ENCODE measurements at places on chromosomes 7 and 10.

- DNase-seq: no peak
Observed at GRCh38 chr10:109899356-109900331, 23.7 kb downstream of the XPNPEP1 start.

DNA sequence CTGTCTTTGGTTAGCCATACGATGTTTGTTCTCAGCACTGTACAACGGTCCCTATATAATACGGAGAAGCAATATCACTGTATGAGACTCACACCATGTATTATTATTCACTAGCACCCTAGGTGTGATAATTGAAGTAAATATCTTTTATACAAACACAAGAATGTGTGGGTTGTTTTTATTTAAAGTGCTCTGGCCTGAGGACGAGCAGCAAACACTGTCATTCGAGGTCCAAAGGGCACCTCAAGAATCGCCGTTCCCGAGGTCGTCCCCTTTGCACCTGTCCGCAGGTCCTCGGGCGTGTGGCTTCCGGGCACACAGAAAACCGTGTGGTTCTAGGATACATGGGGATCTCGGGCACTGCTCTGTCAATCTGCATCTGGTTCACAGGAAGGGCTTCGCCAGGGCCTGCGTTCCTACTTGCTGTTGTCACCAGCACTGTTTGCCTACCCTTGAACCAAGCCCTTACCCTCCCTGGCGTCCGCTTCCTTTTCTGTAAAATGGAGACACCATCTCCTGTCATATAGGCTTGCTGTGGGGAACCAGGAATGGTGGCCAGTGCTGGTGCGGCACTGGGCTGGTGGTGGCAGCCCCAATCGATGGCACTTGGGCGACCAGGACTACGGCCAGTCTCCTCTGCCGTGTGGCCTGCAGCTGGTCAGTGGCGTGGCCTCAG is 28.5 kb upstream of the SH2B2 start:
- no peak for DNase-seq

DNA sequence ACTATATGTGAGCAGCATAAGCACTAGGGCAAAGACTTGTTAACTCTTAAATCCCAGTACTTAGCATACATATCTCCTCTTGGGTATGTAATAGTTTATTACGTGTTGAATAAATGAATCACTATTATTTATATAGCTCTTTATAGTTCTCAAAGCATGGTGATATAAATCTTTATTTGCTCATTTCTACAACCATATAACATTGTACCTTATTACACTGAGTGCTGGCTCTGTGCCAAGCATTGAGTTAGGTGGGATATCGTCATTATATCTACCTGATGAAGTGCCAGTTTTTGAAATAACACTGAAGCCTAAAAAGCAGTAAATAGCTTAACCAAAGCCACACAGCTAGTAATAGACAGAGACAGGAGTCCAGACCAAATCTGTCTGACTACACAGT is 27.9 kb downstream of the AHR start:
- no peak for DNase-seq

GRCh38 chr10:78717200-78717599 is 351.6 kb upstream of the ZMIZ1 start:
- DNase-seq: no peak

GRCh38 chr7:134254311-134254710 is 62.4 kb downstream of the SLC35B4 start:
- no peak for DNase-seq

DNA sequence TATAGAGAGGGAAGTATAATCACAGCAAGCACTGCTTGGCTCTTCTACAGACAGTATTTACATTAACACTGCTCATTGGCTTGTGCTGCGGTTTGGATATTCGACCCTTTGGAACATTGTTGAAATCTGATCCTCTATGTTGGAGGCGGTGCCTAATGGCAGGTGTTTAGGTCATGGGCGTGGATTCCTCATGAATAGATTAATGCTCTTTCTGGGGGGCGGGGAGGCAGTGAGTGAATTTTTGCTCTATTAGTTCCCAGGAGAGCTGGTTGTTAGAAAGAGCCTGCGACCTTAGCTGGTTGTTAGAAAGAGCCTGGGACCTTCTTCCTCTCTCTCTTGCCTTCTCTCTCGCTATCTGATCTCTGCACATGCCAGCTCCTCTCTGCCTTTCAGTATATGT is 77.3 kb upstream of the SVIL start:
- DNase-seq: no peak

DNA sequence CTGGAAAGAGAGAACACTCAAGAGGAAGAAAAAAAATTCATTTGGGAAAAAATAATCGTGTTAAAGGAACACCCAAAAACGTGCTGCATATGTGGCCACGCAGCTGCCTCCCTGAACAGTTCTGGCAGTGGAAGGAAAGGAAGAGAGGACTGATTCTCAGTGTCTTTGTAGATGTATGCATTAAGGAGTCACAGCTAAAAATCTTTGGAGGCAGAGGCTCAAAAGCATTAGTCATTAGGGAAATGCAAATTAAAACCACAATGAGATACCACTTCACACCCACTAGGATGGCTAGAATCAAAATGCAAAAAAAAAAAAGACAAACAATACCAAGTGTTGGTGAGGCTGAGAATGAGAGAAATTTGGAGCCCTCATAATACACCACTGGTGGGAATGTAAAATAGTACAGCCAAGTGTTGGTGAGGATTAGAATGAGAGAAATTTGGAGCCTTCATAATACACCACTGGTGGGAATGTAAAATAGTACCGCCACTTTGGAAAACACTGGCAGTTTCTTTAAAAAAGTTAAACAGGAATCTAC is 134.7 kb downstream of the SLIT1 start:
- DNase-seq: no peak

GRCh38 chr10:98351831-98352402 is 63.1 kb downstream of the PYROXD2 start:
- no peak for DNase-seq

DNA sequence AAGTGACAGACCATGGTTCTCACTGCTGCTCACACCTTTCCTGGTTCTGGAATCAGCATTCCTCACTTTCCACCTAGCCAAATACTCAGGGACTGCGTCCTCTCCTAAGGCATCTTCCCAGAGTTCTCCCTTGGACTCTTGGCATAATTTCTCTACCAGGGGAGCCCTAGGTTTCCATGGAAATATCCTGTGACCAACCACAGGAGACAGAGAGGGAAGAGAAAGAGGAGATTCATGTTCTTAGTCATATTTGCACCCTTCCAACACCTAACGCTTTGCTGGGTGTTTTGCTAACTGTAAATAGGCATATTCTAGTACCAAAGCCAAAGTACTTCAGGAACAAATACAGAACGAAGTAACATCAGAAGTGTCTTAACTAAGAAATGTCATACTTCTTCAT is 28.6 kb downstream of the DENND11 start:
- no peak for DNase-seq

- DNase-seq: no peak
Observed at GRCh38 chr7:142554560-142555532, 194.4 kb upstream of the PRSS1 start.

DNA sequence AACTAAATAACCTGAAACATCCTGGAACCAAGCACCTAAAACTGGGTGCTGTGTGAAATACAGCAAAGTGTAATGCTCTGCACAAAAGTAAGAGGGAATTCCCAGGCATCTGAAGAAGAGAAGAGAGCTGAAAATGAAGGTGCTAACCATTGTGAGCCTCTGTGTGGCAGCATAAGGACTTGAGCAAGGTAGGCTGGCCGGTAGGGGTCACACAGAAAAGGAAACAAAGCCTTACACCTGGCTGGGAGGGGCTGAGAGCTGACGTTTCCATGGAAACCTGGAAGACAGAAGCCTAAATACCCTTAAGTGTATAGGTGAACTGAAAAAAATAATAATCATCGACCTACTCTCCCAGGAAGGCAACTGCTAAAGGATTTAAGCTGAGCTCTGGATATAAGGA is 48.6 kb downstream of the CUL1 start:
- DNase-seq: no peak

DNA sequence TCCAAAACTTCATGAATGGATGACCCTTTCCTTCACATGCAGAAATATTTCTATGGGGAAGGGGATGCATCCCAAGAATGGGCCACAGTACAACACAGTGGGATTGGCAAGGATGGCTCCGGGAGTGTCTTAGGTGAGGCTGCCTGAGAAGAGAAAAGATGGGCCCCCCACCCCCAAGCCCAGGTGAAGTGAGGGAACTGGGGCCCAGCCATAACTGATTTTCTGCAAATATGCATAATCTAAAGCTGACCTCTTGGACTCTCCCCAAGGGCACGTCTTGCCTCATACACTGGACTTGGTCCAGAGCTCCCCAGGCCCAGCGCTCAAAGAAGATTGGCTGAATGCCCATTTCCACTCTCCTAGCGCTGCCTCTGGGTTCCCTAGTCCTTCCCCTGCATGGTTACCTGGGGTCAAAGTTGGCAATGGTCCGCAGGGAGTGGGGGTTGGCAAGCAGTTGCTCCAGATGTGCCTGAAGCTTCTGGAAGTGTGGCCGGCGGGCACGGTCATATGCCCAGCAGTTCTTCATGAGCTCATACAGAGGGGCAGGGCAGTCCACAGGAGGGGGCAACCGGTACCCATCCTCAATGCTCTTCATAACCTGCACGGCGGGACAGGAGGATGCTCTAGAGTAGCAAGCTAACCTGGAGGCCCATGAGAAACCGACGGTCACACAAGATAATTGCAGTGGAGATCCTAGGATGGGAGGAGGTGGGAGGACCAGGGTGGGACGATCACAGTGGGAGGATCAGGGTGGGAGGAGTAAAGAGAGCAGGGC is 12.3 kb downstream of the ZYX start:
- DNase-seq: no peak

DNA sequence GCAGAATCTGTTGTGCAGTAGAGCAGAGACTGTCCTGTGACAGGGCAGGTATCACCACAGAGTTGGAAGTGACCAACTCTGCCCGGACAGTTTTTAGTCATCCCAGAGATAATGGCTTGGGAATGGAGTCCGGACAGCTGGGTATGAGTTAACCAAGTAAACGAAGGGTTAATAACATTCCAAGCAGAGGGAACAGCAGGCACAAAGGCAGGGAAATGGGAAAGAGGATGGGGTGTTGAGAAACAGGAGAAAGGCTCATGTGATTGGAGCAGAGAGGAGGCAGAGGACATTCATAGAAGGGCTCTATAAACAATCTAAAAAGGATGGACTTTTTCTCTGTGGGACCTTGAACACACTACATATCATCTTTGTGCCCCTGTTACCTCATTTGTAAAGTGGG is 132.2 kb upstream of the YAE1 start:
- DNase-seq: no peak

GRCh38 chr7:151277631-151278030 is 29.1 kb upstream of the SMARCD3 start:
- DNase-seq: no peak

GRCh38 chr7:154584352-154585252 is 418.3 kb downstream of the PAXIP1 start:
- no peak for DNase-seq

DNA sequence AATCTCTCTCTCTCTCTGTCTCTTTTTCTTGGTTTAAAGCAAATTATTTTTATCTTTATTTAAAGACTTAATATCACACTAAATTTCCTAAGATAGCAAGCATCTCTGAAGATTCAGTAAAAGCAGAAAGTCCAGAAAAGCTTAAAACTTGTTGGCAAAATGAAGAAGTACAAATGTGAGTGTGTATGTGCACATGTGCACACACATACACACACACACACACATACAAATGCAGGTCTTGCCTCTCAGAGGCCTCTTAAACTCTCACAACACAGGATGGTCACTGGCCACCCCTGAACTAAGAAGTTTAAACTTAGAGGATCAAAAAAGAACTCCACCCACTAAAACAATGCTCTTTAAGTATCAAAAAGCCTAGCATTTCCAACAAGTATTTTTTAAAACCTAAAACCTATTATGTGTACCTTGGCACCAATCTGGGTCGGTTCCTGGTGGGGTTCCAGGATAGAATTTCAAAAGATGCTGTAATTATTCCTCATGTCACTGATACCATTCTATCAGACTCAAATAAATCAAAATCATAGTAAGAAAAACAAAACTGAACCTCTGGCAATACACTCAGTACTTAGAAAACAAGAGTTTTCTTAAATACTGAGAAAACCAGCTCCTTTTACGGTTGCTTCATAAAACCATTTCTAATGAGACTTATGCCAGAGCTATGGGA is 55.0 kb downstream of the SORBS1 start:
- DNase-seq: no peak

GRCh38 chr10:112265745-112266144 is 17.5 kb upstream of the TECTB start:
- no peak for DNase-seq

GRCh38 chr7:97770850-97771249 is 39.0 kb downstream of the TAC1 start:
- DNase-seq: no peak

DNA sequence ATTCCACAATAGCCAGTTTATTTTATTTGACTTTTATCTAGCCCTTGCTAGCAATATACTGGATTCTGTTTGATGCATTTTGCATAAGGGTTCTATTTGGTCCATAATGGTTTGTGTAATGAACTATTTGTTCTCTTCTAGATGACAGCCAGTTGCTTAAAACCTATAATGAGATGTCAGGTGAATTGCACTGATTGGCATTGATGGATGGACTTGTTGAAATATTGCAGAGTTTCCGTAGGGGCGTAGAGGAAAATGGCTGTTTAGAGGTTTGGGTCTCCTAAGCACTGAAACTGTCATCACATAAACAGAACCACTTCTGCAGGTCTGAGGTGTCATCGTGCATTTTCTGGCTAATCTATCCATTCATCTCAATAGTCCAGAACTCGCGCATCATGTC is 124.9 kb upstream of the HDAC9 start:
- no peak for DNase-seq

DNA sequence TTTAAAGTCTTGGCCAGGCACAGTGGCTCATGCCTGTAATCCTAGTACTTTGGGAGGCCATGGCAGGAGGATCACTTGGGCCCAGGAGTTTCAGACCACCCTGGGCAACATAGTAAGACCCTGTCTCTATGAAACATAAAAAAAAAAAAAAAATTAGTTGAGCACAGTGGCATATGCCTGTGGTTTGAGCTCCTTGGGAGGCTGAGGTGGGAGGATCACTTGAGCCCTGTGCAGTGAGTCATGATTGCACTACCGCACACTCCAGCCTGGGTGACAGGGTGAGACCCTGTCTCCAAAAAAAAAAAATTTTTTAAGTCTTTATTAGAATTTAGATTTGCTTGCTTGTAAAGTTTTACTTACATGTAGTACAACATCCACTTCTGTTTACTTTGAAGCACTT is 14.0 kb downstream of the WNT2 start:
- DNase-seq: no peak

- no peak for DNase-seq
Observed at GRCh38 chr7:127438836-127439235, 46.3 kb upstream of the ZNF800 start.

DNA sequence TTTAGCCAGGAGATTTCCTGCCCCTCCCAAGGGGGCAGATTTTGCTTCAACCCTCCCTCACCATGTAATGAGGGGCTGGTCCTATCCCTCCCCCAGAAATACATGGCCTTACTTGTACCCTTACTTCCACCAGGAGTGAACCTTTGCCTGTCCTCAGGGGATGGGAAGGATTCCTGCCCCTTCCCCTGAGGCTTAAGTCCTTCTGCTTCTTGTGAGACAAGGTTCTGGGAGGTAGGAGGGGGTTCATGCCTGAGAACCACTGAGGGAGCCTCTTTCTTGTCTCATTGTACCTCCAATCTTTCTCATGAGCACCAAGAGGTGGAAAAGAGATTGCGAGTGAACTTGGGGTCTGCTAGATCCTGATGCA is 19.5 kb upstream of the MUC3A start:
- no peak for DNase-seq

- no peak for DNase-seq
Observed at GRCh38 chr10:74171625-74172024, 20.6 kb downstream of the ADK start.

- no peak for DNase-seq
Observed at GRCh38 chr10:62475551-62475950, 101.4 kb downstream of the ZNF365 start.

GRCh38 chr10:14439451-14440259 is 108.9 kb upstream of the FRMD4A start:
- no peak for DNase-seq
